Left renal cortex interstitium (tissue), 4 donors: ENCODE measurements at places on chromosomes 4 and X.

DNA sequence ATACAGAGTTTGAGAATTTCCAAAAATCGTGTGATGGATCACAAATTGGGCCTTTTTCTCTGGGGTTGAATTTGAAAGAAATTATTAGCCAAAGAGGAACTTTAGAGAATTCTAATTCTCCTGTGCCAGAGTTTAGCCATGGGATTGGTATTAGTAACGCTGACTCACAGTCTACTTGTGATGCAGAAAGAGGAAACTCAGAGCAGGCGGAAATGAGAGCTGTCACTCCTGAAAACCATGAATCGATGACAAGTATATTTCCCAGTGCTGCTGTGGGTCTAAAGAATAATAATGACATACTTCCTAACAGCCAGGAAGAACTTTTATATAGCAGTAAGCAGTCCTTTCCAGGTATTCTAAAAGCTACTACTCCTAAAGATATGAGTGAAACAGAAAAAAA lies 64.9 kb downstream of the N4BP2 start:
- DNase-seq: no peak

GRCh38 chrX:149871940-149872339 lies 9.0 kb upstream of the MAGEA8 start:
- DNase-seq: no peak

- no peak for DNase-seq
Measured at GRCh38 chr4:155509555-155509954, 132.8 kb upstream of the MAP9 start.

GRCh38 chr4:74523096-74523495 lies 78.2 kb downstream of the AREG start:
- no peak for DNase-seq

DNA sequence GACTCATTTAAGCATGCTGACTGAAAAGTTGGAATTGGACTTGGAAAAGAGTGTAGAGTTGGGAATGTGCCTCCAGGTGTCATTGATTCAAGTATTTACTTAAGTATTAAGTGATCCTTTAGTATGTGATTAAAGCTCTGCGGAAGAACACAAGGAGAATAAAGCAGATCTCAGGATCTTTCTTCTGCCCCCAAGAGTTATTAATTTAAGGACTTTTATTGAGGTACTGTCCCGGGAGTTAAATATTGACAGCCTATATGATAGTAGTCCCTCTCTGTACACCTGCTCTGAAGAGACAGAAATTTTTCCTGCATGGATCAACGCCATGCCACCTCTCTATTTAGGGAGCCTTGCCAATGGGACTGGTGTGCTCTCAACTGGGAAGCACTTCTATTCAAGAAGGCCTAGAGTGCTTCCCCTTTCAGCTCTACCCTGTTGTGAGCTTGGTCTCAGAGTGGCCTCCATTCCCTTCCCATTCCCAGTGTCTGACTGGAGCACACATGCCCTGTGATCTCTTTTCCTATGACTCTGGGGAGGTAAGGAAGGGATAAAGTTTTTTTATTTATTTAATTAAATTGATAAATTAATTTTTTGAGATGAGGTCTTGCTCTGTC lies 75.9 kb downstream of the SHISA3 start:
- no peak for DNase-seq

DNA sequence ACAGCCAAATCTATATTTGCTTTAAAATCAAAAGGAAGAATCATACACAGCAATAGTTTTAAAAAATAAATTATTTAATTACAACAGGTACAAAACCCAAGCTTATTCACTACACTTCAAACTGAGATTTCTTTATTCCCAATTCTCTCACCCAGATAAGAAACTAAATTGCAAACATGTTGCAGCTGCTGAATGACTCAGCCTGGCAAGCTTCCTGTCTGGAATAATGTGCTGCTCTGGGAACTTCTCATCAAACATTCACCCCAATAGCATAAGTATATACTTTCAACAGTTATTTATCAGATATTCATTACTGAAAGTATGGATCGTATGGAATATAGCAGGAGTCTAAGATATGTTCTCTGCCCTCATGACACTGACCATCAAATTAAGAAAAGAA lies 43.0 kb upstream of the GABRA2 start:
- DNase-seq: no peak

DNA sequence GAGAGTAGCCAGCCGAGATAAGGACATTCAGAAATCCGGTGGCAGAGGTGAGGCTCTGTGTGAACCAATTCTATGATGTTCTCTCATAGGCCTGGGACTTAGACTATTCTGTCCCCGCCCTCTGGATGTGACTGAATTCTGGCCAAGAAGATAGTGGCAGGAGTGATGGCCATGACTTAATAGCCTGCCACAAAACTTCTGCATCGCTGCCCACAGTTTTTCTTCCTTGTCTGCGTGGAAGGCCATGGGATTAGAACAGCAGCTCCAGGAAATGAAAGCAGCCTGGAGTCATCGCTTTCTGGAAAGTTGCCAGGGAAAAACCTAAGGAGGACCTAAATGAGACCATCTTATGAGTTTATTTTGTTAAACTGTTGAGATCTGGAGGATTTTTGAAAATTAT lies 134.7 kb downstream of the F11 start:
- DNase-seq: no peak

GRCh38 chr4:517061-517805 lies 18.2 kb downstream of the PIGG start:
- DNase-seq: no peak

DNA sequence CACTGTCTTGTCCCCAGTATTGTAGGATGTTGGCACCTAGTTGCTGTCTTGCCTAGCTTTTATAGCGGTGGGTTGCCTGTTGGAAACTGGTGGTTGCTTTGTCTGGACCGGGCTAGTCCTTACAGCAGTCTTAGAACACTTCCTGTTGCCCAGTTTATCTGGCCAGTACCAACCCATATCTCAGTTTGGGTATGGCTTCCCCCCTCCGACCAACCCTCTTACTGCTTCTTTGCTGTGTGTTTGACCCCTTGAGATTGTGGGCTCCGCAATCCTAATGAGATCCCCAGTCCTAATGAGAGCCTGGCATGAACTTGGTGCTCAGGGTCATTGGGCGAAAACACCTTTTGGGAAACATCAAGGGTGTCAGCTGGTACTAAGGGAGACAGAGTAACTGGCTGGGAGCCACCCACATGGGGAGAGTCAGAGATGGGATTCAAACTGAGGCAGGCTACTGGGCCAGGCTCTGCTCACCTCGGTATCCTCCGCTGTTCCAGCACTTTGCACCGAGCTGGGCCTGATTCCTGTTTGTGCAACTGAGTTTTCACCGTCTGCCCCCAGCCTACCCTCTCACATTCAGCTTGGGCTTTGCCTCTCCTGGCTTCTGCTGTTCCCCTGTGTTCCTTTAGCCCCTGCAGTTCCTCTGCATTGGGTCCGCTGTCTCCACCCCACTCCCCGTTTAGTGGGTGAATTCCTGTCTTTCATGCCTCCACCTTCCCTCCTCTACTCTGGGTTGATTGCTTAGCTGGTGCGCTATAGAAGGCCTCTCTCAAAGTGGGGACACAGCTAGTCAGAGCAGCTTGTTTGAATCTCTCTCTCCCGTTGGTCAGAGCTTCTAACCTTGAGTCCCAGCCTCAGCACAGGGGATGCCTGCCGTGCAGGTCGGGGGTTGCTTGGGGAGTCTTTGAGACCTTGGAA lies 1.6 kb downstream of the TBC1D14 start:
- no peak for DNase-seq

DNA sequence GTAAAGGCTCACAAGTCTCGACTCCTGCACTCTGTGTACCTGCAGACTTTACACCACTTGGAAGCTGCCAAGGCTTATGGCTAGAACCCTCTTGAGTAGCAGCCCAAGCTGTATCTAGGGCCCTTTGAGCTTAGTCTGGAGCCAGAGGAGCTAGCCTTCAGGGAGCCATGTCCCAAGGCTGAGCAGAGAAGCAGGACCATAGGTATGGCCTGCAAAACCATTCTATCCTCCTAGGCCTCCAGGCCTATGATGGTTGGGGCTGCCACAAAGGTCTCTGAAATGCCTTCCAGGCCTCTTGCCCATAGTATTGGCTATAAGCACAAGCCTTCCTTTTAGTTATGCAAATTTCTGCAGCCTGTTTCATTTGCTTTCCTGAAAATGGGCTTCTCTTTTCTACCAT lies 380.7 kb upstream of the CPXCR1 start:
- DNase-seq: no peak

DNA sequence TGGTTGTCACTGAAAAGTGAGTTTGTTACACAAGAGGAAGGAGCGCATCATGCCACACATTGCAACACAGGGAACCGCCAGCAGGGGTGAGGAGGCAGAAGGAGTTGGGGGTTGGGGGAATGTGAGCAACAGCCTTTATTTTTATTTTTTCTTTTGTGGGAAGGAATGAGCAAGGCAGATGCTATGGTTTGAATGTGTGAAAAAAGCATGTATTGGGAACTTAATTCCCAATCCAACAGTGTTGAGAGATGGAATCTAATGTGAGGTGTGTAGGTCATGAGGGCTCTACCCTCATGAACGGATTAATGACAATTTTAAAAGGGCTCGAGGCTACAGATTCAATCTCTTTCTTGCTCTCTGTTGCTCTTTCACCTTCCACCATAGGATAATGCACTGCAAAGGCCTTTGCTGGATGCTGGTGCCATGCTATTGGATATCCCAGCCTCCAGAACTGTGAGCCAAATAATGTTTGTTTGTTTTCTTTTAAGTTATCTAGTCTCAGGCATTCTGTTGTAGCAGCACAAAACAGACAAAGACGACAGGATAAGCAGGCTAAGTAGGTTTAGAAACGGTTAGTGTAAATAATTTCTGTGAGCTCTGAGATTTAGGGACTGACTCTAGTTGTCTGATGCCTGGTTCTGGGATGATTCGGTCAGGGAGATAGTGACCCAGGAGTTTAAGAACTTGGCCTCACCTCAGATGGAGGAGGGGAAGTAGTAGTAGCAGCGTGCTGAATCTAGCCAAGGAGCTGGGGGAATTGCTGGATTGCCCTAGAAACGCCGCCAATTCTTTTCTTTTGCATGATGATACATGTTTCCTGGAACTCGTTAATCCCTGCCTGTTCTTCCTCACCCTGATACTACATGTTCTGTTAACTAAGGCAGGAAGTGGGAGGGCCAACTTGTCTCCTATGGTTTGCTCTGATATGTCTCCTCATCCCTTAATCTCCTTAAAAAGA lies 156.6 kb upstream of the CTSO start:
- no peak for DNase-seq

DNA sequence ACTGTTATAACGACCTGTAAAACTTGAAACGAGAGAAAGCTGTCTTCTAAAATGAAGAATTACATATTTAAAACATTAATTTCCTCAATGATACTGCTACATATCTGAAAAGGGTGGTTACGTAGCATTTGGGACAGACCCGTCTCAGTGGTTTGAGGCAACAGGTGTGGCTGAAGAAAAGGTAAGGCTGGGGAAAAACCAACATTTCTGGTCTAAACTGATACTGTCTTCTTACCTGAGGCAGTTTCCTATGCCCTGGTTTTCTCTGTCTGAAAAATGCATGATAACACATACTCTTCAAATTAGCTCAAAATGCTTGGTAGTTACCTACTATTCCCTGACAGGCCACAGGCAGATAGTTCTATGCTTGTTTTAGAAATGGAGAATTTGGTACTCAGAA lies 30.4 kb downstream of the PLS3 start:
- no peak for DNase-seq

GRCh38 chr4:38160487-38161207 lies 200.4 kb downstream of the PTTG2 start:
- no peak for DNase-seq

DNA sequence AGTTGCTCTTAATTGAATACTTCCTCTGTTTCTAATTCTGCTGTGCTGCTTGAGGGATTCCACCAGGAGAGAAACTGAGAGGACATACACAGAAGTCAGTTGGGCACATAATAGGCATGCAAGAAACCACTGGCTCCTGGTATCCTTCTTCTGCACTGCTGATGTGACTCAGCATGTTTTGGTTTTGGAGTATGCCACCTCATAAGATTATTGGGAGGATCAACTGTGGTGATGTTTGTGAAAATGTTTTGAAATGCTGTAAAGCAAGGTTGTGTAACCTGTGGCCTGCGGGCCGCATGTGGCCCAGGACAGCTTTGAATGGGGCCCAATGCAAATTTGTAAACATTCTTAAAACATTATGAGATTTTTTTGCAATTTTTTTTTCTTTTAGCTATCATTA lies 119.6 kb downstream of the GATB start:
- DNase-seq: no peak

- DNase-seq: no peak
Measured at GRCh38 chr4:150462743-150463142, 119.2 kb upstream of the MAB21L2 start.

- DNase-seq: no peak
Measured at GRCh38 chr4:127224556-127224955, 408.2 kb upstream of the INTU start.

DNA sequence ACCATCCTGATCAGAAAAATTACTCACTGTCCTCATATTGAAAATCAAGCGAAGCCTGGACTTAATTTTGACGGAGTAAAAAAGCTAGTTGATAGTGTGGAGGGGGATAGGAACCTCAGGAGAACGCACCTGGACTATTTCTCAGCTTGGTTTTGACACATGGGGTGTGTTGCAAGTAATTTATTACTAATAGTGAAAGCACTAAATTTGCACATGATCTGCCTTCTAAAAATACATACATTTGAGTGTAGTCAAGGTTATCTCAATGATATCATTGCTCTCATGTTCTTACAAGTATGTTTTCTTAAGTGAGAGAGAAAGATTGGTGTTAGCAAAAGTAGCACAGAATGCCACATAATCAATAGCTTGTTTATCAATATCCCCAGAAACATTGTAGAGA lies 29.5 kb downstream of the LRIT3 start:
- no peak for DNase-seq

GRCh38 chrX:9681011-9681410 lies 84.6 kb downstream of the GPR143 start:
- DNase-seq: no peak

DNA sequence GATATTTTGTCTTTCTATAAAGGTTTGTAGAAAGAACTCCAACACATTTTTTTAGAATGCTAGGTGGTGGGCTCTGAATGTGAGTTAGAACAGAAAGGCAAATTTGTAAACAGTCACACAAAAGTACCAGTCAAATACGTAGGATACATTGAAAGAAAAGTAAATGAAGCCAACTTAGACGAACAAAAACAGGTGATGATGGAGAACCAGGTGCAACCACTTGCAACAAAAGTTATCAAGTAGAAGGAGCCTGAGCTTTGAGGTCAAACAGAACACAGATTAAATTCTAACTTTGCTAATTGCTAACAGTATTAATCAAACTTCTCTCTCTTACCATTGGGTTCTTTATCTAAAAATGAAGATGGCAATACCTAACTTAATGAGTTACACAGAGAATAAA lies 62.7 kb upstream of the DAPP1 start:
- DNase-seq: no peak

- DNase-seq: no peak
Measured at GRCh38 chr4:152462047-152462446, 73.8 kb downstream of the FBXW7 start.
